OCI-LY7 (cell line): ENCODE measurements at places on chromosomes 13 and 19.

- no peak for DNase-seq
These were observed 75.3 kb downstream of the ZNF536 start for GRCh38 chr19:30447553-30447870.

DNA sequence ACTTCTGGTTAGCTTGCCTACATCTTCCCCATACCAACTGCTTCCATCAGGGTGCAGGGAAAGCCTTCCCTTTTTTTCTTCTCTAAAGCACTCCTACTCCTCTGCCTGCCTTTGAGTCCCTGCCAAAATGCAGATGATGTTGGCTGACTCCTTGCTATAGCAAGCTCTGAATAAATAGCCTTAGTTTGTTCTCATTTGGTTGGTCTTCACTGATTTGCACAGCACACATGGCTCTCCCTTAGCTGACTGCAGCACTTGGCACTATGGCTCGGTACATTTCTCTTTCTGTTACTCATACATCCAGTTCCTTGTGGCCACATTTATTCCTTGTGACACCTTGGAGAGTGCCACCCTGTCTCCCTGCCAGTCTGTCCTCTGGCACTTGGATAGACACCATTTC, 249.8 kb downstream of the DCLK1 start:
- no peak for DNase-seq

DNA sequence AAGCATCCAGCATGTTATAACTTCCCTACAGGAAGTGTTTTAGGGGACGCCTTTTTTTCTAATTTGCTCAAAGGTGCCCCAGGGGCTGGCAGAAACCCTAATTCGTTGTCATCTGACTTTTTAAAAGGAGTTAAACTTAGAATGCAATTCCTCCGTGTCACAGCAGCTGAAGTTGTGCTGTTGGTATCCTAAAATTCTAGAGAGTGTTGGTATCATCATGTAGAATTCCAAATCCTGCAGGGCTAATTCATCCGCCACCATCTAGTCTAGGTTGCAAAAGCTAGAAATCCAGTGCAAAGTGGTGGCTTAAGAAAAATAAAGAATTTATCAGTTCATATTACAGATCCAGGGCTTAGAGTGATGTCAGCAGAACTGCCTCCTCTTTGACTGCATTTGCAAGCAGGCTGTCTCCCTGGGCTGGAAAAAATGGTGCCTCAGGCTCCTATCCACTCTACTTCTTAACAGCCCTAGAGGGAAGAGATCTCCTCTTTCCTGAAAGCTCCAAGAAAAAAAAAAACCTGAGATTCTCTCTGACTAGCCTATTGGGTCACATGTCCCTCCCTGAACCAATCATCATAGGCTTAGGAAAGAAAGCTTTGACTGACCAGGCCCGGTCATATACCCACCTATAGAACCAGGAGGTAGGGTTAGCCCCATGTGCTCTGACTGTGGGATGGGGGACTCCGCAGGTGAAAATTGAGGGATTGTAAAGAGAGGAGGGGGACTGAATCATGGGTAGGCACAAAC, 73.0 kb downstream of the MAP4K1 start:
- peak; percentile 89 for DNase-seq

DNA sequence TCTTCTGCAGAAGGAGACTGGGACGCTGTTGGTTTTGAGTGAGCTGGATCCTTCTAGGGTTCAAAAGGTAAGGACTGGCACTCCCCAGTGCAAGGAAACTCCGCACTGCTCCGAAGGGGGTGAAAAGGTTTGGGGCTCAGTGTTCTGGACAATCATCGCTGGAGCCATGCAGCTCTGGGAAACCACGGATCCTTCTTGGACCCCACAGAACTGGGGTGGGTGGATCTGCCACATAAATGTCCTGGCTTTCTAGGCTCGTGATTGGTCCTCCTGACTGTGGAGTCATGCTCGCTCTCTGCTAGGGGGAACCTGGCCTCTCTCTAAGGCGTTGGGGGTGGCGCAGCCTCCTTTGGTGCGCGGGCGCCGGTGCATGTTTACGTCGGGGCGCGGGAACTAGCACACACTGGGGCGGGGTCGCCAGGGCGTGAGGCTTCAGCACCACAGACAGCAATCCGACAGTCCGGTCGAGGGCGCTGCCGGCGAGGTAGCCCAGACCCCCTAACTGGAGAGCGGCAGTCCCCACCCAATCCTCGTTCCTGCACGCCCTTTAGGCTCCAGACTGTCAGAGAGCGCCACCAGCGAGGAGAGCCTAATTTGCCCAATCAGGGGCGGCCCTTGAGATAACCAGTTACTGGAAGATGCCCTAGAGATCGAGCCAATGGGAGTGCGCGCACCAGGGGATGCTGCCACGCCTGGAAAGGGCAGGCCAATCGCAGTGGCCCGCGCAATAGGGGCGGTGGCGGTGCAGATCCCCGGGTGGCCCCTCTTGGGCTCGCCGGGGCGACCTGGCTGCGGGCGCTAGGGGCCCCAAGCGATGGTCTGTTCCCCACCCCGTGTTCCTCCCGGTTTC, 913 bp upstream of the ELAVL3 start:
- peak; percentile 93 for DNase-seq

- DNase-seq, result no peak
These were observed 17.3 kb upstream of the KDM4B start for GRCh38 chr19:4951656-4952055.

- no peak for DNase-seq
These were observed 1.2 kb downstream of the FRY start for GRCh38 chr13:32032759-32033158.

GRCh38 chr19:14369399-14370168, 11.7 kb upstream of the ADGRE5 start:
- no peak for DNase-seq

- DNase-seq, result no peak
These were observed 139.3 kb downstream of the TNFRSF19 start for GRCh38 chr13:23709536-23709935.

DNA sequence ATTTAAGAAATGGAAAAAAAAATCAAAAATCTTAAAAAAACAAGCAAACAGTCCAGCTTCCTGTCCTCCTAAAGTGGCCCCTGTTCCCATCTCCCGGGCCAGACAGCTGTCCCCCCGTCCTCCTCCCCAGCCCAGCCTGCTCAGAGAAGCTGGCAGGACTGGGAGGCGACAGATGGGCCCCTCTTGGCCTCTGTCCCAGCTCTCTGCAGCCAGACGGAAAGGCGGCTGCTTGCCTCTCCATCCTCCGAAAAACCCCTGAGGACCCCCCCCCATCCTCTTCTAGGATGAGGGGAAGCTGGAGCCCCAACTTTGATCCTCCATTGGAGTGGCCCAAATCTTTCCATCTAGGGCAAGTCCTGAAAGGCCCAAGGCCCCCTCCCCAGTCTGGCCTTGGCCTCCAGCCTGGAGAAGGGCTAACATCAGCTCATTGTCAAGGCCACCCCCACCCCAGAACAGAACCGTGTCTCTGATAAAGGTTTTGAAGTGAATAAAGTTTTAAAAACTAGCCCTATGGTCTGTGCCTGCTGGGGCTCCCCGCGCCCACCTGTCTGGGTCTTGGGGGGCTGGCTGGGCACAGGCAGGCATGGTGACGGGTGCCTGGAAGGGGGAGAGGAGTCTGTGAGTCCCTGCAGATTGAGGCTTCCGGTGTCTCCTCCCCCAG, 3.8 kb downstream of the GADD45GIP1 start:
- DNase-seq, result no peak

GRCh38 chr19:16920816-16921529, 32.2 kb downstream of the F2RL3 start:
- DNase-seq, result no peak

GRCh38 chr13:44806826-44807225, 182.4 kb downstream of the NUFIP1 start:
- no peak for DNase-seq

GRCh38 chr13:34421347-34421719, 520.7 kb upstream of the NBEA start:
- peak; percentile 0 for DNase-seq

DNA sequence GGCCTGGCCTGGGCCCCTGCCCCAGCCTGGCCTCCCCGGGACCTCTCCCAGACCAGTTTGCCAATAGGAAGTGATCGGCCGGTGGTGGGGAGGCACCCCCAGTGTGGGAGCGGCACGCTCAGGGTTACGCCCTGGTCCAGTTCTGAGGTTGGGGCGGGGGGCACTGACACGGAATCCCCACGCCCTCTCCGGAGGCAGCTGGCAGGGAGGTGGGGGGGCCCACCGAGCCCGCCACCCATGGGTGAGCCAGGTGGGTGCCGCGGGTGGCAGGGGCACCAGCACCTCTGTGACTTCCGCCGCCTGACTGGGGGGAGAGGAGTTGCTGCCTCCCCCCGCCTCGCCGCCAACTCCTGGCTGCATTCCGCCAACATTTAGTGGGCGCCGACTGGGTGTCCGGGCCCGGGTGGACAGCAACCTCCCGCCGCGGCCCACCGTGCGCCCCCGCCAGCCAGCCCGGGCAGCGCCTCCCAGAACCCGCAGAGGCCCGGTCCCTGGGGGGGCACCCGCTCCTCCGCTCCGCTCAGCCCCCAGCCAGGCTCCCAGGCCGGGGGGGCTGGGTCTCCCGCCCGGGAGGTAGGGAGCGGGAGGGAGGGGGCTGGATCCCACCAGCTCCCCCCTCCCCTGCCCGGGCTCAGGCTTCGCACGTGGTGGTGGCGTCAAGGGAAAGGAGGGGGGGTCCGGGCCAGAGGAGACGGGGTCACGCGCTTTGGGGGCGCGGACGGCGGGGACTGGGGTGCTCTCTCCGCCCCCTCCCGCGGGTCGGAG, 2.0 kb downstream of the ZBTB7A start:
- DNase-seq, result peak; percentile 52

GRCh38 chr19:40867701-40868100, 14.3 kb downstream of the CYP2A7 start:
- DNase-seq, result no peak

GRCh38 chr13:66367356-66367755, 862.8 kb downstream of the PCDH9 start:
- DNase-seq, result no peak

GRCh38 chr19:49128545-49129237, 9.3 kb downstream of the PPFIA3 start:
- no peak for DNase-seq

- peak; percentile 71 for DNase-seq
These were observed 11.2 kb upstream of the PRR19 start for GRCh38 chr19:42290523-42291434.

GRCh38 chr13:23848646-23849141, 40.5 kb downstream of the MIPEP start:
- peak; percentile 53 for DNase-seq

DNA sequence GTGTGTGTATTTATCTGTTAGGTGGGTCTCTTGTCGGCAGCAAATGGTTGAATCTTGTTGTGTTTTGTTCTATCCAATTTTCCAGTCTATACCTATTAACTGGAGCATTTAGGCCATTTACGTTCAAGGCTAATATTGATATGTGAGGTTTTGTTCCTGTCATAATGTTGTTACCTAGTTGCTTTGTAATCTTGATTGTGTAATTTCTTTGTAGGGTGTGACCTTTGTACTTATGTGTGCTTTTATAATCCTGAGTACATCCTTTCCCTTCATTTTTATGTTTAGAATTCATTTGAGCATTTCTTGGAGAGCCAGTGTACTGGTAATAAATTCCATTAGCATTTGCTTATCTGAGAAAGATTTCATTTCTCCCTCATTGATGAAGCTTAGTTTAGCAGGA, 83.0 kb upstream of the MIR17HG start:
- no peak for DNase-seq

- DNase-seq, result peak; percentile 100
These were observed 4.2 kb downstream of the ADPRHL1 start for GRCh38 chr13:113448885-113449692.

DNA sequence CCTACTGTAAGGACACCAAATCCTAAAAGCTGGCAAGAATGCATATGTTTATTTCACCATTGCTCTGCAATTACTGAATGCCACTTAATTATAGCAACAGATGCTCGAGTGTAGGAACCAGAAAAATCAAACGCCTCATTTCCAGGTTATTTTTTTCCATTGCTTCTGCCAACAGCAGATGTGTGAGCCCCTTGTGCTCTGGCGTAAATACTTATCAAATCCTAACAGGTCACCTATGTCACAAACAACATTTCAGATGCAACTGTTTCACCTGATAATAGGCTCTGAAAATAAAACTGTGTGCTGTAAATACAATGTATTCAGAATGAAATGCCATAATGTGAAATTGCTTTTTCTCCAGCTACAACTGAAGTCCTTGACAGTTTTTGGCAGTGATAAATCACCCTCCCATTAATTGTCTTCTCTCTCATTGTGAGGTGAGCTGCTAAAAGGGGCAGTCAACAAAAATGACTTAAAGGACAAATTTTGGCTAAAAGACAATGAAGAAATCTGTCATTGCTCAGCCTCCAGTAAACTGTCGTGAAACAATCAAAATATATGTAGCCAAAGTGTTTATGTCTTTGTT, 344.0 kb downstream of the DACH1 start:
- DNase-seq, result no peak

DNA sequence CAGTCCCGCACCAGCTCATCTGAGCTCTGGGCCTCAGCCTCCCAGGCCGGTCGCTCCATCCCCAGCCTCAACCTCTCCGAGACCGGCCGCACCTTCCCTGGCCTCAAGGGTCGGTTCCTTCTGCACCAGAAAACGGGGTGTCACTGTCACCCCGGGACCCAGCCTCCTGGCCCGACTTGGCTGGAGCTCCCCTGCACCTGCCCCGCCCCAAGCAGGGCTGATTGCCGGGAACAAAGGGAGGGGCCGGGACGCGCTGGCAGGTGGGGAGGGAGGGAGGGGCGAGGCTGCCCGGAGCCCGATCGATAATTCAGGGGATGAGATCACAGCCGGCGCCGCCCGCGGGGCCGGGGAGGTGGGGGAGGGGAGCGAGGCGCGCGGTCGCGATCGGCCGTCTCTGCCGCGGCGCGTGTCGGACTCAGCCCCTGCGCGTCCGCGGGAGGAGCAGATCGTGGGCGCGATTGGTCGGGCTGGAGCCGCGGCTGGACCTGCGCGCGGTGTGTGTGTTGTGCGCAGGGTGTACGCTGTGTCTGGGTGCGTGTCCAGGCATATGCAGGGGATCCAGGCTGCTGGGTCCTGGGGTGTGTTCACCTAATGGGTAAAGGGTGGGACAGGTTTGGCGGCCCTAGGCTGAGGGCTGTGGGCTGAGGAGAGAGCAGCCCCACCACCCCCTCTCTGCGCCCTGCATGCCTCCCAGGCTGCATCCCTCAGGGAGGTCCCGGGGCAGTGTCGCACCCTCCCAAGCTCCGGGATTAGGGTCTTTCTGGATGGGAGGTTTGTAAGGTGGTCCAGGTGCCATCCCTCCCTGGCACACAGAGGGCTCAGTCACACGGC, 1.1 kb upstream of the SHC2 start:
- DNase-seq, result no peak

DNA sequence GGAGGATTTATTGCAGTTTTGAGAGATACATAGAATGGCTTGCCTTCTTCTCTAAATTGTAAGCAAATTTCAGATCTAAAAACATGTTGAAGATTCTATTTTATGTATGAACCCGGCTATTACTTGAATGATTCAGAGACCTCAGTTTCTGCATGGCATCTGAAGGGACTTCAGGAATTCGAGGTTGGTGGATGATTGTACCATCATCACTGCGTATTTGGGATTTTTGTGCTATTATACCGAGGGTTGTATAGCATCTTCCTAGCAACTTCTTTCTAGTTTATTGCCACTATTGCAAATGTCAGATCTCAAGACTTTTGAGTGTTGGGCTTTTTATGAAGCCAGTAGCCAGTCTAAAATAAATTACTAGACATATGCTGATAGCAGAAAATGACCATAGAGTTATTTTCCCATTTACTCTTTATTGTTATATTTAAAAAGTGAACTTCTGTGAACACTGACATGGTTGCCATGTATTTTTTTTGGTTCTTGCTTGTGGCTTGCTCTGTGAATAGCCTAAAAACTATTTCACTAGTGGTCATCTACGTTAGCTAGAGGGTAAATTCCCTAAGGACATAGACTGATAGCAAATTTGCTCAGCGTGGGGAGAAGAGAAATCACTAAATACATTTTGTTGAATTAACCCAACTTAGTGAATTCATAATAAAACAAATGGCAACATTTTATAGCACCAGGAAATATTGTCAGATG, 70.6 kb upstream of the KLF12 start:
- DNase-seq, result no peak

GRCh38 chr13:33367926-33368325, 82.4 kb upstream of the STARD13 start:
- no peak for DNase-seq
